ENCODE measurements at places on chromosomes 3 and 15.
A peak's percentile ranks its signal among the peaks of the same experiment; 100 is the strongest.

DNA sequence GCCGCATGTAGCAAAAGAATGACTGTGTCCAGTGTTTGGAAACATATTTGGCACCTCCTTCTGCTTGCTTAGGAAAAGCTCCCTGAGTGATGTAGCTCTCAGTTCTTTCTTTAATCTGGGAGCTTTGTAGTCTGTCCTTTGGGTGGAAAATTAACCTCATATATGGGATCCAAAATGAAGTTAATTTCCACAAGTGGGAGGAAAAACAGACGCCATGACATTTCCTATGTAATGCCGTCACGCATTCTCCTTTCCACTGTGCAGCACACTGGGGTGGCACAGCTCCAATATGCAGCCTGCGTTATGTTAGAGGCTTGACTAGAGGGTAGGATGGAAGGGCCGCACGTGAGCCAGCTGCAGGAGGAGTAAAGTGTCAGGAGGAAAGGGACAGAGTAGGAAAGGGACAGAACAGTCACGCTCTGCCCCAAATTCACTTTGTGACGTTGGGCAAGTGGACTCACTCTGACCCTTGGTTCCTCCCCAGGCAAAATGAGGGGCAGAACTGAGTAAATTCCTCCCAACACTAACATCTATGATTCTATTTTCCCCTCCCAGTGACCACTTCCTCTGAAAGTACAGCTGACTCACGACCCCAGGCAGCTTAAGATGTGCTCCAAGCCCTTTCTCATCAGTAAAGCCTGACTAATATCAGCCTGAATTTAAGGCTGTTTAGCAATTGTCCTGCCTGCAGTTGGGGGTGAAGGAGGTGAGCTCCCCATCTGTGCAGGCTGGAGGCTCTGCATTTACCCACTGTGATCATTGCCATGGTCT, 176.5 kb upstream of the PFN2 start:
- no peak for DNase-seq
- no peak overlapping the region for H3K4me3 ChIP-seq
- peaks cover 66% of the 10 kb centered on the region for H3K27me3 ChIP-seq
- no peaks in the 10 kb centered on the region for H3K4me1 ChIP-seq
- H3K27ac ChIP-seq = no peak overlapping the region

DNA sequence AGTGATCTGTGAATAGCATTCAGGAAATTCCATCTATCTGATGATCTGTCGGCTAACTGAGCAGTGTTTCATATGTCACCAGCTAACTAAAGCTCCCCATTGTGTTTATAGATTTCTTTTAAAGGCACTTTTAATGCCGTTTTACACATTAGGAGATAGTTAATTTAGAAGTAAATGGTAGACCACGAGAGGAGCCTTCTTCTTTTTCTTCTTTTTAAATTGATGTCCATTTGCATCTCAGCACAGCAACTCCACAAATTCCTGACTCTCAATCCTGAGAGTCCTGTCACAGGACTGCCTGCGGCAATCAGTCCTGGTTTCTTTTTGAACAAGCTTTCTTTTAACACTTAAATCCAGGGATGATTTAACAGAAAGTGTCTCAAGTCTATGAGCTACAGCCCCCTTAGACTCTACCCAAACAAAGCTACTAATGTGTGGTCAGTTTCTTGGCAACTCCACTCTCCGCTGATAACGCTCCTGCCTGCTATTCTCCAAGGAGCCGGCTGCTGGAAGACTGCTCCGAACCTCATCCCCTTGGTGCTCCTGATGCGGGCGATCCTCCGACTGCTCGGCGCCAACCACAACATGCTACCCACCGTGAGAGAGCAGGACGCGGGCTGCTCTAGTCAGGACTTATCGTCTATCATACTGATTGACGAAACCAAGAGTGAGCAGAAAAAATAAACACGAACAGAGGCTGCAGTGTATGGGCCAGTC, 421.4 kb downstream of the MECOM start:
- no peaks in the 10 kb centered on the region for H3K27me3 ChIP-seq
- DNase-seq = peak; percentile 52
- peak overlapping the region; percentile 90 for H3K27ac ChIP-seq
- peaks cover 11% of the 10 kb centered on the region for H3K36me3 ChIP-seq
- H3K4me1 ChIP-seq = peaks cover 52% of the 10 kb centered on the region

DNA sequence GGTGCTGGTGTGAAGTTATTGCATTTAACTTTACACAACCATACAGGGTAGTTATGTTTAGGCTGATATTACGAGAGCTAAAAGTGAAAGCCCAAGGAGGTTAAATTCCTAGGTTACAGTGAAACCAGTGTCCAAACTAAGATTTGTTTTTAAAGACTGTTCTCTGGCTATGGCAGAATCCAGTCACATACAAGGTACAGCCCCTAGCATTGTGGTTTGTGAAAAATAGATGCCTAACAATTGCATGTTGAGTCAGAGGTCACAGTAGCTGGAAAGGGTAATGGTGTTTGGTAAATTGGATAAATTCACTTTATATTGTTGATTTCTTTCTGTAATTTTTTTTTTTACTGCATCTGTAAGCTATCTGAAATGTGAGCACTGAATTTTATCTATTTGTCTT, 614.6 kb upstream of the TBL1XR1 start:
- no peaks in the 10 kb centered on the region for H3K27me3 ChIP-seq
- DNase-seq = no peak
- no peak overlapping the region for H3K4me3 ChIP-seq
- H3K36me3 ChIP-seq = peaks cover 4% of the 10 kb centered on the region

- DNase-seq = no peak
- H3K27ac ChIP-seq = no peak overlapping the region
- H3K36me3 ChIP-seq = peaks cover 14% of the 10 kb centered on the region
- no peaks in the 10 kb centered on the region for H3K4me1 ChIP-seq
- H3K27me3 ChIP-seq = no peaks in the 10 kb centered on the region
Measured at GRCh38 chr3:155771126-155771525, 26.3 kb upstream of the PLCH1 start.

DNA sequence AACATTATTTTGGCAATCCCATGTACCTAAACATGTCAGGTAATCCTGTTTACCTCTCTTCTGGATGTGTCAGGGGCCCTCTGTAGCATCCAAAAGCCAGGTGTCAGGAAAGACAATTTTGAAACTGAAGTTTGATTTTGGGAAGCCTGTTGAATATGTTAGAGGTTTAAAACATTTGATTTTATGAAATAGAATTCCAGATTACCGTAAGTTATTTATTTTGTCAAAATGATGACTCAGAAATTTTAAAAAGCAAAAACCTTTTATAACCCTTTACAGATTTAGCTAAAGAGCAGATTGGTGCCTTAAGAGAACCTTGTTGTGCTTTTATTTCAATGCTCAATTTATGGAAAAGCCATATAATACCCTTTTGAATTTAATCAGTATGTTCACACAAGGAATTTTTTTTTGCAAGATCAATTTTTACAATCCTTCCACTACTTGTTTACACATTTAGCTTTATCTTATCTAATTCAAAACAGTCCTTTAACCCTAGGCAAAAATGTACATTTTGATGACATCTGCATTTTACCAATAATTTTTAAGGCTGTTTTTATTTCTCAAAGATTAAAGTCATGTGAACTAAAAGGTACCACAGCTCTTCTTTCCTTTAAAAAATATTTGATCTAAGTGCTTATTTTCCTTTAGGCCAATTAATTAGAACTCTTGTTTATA, 10.0 kb downstream of the KIF15 start:
- no peaks in the 10 kb centered on the region for H3K4me1 ChIP-seq
- no peak overlapping the region for H3K27ac ChIP-seq
- H3K36me3 ChIP-seq = peaks cover 14% of the 10 kb centered on the region
- no peaks in the 10 kb centered on the region for H3K27me3 ChIP-seq
- no peak overlapping the region for H3K4me3 ChIP-seq
- DNase-seq = no peak

- peaks cover 8% of the 10 kb centered on the region for H3K4me1 ChIP-seq
- no peaks in the 10 kb centered on the region for H3K27me3 ChIP-seq
- no peak overlapping the region for H3K4me3 ChIP-seq
- no peak for DNase-seq
Measured at GRCh38 chr3:44030687-44031305, 210.9 kb upstream of the TOPAZ1 start.

GRCh38 chr3:124126436-124127023, 134.6 kb upstream of the ROPN1 start:
- DNase-seq = no peak
- H3K4me3 ChIP-seq = no peak overlapping the region
- no peak overlapping the region for H3K27ac ChIP-seq
- peaks cover 81% of the 10 kb centered on the region for H3K27me3 ChIP-seq
- no peaks in the 10 kb centered on the region for H3K4me1 ChIP-seq

DNA sequence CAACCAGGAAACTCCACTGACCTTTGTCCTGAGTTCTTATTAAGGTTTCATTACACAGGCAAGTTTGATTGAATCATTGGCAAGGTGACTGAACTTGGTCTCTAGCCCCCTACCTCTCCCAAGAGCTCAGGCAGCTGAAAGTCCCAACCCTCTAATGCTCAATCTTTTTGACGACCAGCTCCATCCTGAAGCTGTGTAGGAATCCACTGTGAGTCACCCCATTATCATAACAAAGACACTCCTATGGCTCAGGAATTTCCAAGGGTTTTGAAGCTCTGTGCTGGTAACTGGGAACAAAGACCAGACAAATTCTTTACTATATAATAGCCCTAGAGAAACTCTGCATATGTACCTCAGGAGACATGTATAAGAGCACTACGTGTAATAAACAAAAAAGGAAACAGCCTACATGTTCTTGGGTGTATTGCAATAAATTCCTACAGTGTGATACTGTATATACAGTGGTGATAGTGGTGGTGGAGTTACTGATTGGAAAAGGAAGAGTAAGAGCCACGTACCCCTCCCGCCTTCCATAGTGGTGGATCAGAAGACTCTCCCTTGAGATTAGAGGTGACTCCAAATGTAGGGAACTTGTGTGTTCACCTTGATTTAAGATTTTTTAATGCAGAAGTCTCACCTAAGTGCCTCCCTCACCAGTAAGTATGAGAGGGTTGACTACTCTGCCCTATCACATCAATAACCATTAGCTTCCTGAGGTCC, 116.6 kb downstream of the ST8SIA2 start:
- no peak for DNase-seq
- no peaks in the 10 kb centered on the region for H3K36me3 ChIP-seq
- H3K27ac ChIP-seq = no peak overlapping the region

DNA sequence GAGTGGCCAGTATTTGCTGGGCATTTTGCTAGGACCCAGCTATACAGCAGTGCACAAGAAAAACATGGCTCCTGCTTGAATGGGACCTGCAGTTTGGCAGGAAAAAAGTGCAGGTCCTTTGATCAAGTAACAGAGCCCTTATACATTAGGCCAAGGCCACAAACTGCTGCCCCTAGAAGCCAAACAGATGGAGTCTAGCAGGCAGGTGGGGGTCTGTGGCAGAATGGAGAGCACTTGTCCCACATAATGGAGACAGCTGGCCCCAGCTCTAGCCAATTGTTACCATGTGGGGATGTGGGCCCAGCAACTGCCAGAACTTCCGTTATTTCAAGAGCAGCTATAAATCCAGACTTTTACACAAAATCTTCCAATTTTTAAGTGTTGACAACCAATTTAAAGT, 79.3 kb downstream of the SHQ1 start:
- H3K36me3 ChIP-seq = no peaks in the 10 kb centered on the region
- DNase-seq = no peak
- no peaks in the 10 kb centered on the region for H3K27me3 ChIP-seq
- H3K4me3 ChIP-seq = no peak overlapping the region

- H3K27me3 ChIP-seq = no peaks in the 10 kb centered on the region
- H3K36me3 ChIP-seq = no peaks in the 10 kb centered on the region
- no peaks in the 10 kb centered on the region for H3K4me1 ChIP-seq
- H3K4me3 ChIP-seq = no peak overlapping the region
- H3K27ac ChIP-seq = no peak overlapping the region
Measured at GRCh38 chr3:59368900-59369675, 319.3 kb upstream of the CFAP20DC start.

GRCh38 chr3:194137008-194137505, 1.1 kb downstream of the HES1 start:
- H3K36me3 ChIP-seq = peaks cover 96% of the 10 kb centered on the region
- H3K27me3 ChIP-seq = no peaks in the 10 kb centered on the region
- H3K4me3 ChIP-seq = peak overlapping the region; percentile 92
- DNase-seq = peak; percentile 43
- H3K4me1 ChIP-seq = peaks cover 45% of the 10 kb centered on the region
- H3K27ac ChIP-seq = peak overlapping the region; percentile 83

DNA sequence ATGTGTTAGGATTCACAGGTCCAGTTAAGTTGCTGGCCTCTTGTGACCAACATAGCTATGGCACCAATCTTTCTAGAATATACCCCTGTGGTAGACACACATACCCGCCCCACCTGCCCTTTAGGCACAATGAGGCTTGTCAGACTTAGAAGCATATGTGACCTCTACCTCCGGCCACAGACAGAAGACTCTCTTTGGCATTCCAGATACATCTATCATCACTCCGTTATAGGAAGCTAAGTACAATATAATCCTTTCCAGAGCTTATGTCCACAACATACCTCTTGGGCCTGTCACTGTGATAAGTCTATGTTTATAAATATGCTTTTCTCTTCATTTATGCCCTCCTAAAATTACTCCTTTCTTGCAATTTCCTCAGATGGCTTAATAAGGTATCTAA, 39.8 kb downstream of the CD47 start:
- no peak overlapping the region for H3K27ac ChIP-seq
- no peaks in the 10 kb centered on the region for H3K27me3 ChIP-seq
- no peak for DNase-seq
- no peak overlapping the region for H3K4me3 ChIP-seq
- peaks cover 14% of the 10 kb centered on the region for H3K36me3 ChIP-seq
- H3K4me1 ChIP-seq = peaks cover 14% of the 10 kb centered on the region

- H3K27ac ChIP-seq = no peak overlapping the region
- H3K27me3 ChIP-seq = no peaks in the 10 kb centered on the region
- no peaks in the 10 kb centered on the region for H3K36me3 ChIP-seq
- H3K4me1 ChIP-seq = no peaks in the 10 kb centered on the region
Measured at GRCh38 chr3:88211096-88211890, 61.5 kb downstream of the C3orf38 start.

- H3K36me3 ChIP-seq = no peaks in the 10 kb centered on the region
- H3K27ac ChIP-seq = no peak overlapping the region
- H3K27me3 ChIP-seq = no peaks in the 10 kb centered on the region
- no peak overlapping the region for H3K4me3 ChIP-seq
Measured at GRCh38 chr15:25136119-25136518, 181.3 kb downstream of the SNRPN start.

- H3K27ac ChIP-seq = no peak overlapping the region
- no peak for DNase-seq
Measured at GRCh38 chr3:134441321-134441720, 44.5 kb downstream of the ANAPC13 start.

DNA sequence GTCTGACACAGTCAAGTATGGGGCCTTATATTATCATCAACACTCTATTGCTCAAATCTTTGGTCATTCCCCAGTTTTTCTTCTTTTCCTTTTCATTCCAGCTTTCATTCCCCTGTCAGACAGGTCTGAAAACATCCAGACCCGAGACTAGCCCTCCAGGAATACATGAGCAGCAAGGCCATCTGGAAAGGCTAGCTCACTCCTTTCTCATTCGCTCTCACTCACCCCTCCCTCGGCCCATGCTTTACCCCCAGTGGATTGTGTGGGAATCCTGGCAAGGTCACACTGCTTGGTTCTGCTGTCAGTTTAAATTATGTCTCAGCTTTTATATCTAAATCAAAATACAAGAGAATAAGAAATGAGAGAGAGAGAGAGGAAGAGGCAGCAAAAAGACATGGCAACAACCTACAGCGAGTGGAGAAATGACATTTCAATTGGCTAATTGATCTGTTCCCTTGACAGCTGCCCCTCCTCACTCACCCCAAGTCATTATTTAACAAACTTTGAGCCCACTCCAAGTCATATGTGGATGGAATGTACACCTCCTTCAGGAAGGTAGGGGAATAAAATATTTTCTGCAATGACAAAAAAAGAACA, 962.2 kb downstream of the TUSC7 start:
- H3K36me3 ChIP-seq = no peaks in the 10 kb centered on the region
- no peak overlapping the region for H3K27ac ChIP-seq
- H3K4me3 ChIP-seq = no peak overlapping the region
- H3K4me1 ChIP-seq = no peaks in the 10 kb centered on the region
- DNase-seq = no peak
- H3K27me3 ChIP-seq = peaks cover 23% of the 10 kb centered on the region

Measured in Calu3 (cell line).